ENCODE measurements at places on chromosomes 2 and 18.

- no peak for DNase-seq
These were observed 70.5 kb upstream of the ZNF516 start for GRCh38 chr18:76565238-76566173.

GRCh38 chr2:203685081-203685621 is 21.3 kb upstream of the CD28 start:
- DNase-seq, result no peak

DNA sequence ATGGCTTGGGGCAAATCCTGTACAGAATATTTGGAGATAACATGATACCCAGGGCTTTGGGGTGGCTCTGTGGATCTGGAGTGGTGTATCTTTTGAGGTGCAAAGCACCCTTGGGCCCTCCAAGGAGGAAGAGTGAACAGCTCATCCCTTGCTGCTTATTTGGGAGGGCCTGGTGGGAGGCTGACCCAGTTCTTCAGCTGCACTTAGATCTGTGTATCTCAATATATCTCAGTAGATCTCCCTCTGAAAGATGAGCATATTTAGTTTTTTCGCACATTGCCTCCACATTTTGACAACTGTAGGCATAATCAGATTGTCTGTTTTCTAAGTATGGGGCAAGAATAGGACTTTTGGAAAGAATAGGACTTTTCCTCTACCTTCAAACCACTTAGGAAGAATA is 2.8 kb downstream of the TRIM54 start:
- no peak for DNase-seq

- no peak for DNase-seq
These were observed 100.0 kb downstream of the MYO3B start for GRCh38 chr2:170277951-170278350.

DNA sequence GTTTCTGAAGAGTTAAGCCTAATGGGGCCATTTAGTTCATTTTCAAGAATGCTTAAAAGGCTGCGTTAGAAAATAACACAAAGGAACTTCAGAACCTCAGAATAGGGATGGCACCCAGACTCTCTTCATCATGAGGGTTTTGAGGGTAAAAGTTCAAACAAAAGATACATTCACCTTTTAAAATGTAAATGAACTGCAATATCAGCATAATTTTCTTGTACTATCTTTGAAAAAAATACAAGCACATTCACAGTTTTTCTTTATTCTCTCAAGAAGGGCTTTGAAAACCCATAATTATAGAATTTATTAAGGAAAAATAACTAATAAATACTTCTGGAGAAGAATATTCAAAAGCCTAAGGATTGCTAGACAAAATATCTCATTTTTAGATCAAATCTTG is 791.0 kb downstream of the DCC start:
- no peak for DNase-seq

DNA sequence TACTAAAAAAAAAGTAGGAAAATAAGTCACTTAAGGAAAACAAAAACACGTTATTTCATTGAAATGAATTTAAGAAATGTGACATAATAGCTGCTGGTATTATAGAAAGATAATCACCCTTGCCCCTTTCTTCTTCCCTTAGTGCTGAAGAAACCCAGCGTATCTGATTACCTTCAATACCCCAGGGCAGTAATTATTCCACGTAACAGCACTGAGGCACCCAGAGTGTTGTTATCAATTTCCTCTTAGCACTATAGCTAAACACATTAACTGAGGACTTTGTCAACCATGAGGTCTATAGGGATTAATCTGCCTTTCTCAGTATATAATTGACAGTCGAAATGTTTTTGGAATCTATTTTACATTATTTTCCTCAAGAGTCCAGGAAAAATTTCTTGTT is 180.0 kb upstream of the NXPH2 start:
- DNase-seq, result no peak

GRCh38 chr2:60079562-60079961 is 473.9 kb downstream of the BCL11A start:
- no peak for DNase-seq

DNA sequence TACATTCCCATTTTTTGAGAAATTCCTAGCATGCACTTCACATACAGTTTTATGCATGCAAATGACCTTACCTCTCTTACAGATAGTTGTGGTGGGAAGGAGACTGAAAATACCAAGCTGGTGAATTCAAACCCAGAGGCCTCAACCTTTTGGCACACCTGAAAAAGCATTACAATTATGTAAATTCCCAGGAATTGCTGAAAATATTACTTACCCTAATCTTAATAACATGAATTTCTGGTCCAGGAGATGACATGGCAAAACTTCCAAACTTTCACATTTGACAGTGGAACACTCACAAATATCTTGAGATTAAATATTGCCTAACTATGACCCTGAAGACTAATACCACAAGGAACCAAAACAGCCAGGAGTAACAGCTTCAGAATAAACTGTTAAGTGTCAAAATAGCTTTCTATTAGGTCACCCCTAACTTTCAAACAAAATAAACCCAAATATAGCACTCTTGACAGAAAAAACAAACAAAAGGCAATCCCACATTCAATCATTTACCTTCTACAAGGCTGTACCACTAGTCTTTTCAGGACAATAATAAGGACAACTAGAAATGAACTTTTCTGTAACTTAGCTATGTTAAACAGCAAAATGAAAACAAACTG is 10.9 kb upstream of the PEX13 start:
- DNase-seq, result no peak

GRCh38 chr2:38146907-38147307 is 71.0 kb upstream of the CYP1B1 start:
- no peak for DNase-seq

DNA sequence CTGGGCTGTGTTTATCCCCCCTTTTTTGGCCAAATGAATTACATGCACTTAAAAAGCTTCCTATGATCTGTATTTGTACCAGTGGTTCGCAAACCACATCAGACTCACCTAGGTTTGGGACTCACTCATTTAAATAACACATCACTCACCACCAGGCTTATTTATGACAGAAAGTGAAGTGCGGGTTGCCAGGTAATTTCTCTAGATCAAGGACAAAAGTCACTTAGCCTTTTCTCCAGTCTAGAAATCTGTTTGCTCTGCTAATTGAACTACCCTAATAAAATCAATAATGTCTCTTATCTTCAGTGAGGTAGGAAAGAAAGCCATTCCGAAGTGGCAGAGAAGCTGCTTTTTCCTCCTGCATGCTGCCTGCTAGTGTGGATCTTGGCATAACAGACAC is 88.1 kb upstream of the SLC8A1 start:
- DNase-seq, result no peak

DNA sequence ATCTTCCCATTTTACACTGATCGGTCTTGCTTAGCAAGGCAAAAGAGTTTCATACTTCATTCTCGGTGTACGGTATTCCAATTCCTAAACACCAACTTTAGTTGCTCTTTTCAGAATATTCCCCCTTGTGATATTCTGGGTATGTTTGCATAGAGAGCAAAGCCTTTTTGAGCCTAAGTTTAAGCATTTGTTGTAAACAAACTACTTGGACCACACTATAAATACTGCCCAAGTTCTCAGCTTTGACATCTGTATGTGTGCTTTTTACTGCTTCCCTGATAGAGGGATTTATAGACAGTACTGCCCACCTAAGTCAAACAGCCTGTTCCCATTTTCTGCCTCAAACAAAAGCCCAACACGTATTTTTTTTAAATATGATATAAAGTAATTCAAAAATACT is 36.9 kb downstream of the CCBE1 start:
- no peak for DNase-seq

DNA sequence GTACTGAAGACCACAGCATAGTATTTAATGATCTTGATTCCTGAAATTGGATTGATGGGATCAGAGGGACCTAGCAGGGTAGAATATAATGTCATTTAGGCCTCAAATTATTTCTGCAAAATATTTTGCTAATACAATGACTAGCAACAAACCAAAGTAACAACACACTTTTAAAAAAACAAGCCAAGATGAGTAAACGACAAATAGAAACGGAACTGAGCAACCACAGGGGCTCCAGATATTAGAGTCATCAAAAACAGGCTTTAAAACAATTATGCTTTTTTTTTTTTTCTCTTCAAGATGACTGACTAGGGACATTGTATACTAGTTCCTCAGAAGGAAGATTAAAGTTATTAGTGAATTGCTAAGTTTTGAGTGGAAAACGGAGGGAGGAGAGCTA is 447.1 kb upstream of the MMADHC start:
- no peak for DNase-seq

DNA sequence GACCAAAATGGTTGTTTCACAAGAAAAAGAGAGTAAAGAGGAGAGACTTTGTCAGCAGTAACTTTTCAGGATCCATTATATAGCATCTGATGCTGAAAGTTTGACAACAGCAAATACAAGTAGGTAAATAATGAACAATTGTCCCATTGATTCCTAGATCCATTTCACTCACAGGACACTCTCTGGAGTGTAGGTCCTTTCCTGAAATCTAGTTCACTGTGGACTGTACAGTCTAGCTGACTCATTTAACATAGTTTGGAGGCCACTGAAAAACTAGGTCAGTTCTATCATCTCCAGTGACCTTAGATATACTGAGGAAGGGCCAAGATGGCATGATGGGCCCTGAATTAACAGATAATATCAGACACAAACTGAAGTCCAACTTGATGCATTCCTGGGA is 19.3 kb upstream of the NEB start:
- DNase-seq, result no peak

DNA sequence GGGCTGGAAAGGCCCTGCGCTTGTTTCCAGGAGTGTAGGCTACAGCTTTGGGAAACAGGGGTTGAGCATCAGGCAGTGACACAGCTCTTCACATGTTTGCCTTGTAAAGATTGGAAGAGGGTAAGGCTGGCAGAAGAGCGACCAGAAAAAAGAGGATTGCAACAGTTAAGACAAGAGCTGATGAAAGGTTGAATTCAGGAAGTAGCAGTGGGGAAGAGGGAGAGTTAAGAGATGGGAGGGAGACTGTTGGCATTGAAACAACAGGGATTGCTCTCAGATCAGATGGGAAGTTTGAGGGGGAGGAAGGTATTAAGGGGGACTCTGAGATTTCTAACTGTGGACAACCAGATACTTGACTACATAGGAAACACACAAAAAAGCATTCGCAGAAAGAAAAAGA is 96.9 kb downstream of the CTAGE1 start:
- DNase-seq, result no peak

- no peak for DNase-seq
These were observed 33.7 kb downstream of the OTOF start for GRCh38 chr2:26444236-26444635.
